ENCODE measurements at places on chromosomes 7 and 10. TPM values are rescaled to one million over a fixed set of nuclear protein-coding genes. Genes with fewer than 3 reads are reported as not detected.

Gene ZNF853
- 0.67 TPM for total RNA-seq

Gene HPSE2
- not detected for total RNA-seq

Gene GIMAP5
- total RNA-seq: not detected

Gene NAT16
- total RNA-seq: not detected

Gene ANKRD30A
- not detected for total RNA-seq

Gene PRF1
- total RNA-seq: not detected

Gene LIPK
- not detected for total RNA-seq

Gene MNX1
- total RNA-seq: 0.50 TPM

Gene CYP26C1
- total RNA-seq: not detected

Gene SH2D4B
- total RNA-seq: not detected

Gene PDZD7
- 0.56 TPM for total RNA-seq

Gene TSPAN12
- total RNA-seq: 3.2 TPM

Measured in mammary epithelial cell (primary cell).